CD8-positive, alpha-beta memory T cell (primary cell): ENCODE measurements at places on chromosomes 4 and X. TPM values are rescaled to one million over a fixed set of nuclear protein-coding genes. Genes with fewer than 3 reads are reported as not detected.

Gene ZNF518B
- 7.5 TPM for polyA plus RNA-seq

Gene SPARCL1
- polyA plus RNA-seq = not detected

- DNase-seq = no peak
Observed at GRCh38 chrX:107686792-107687191, 58.5 kb downstream of the PRPS1 start.

DNA sequence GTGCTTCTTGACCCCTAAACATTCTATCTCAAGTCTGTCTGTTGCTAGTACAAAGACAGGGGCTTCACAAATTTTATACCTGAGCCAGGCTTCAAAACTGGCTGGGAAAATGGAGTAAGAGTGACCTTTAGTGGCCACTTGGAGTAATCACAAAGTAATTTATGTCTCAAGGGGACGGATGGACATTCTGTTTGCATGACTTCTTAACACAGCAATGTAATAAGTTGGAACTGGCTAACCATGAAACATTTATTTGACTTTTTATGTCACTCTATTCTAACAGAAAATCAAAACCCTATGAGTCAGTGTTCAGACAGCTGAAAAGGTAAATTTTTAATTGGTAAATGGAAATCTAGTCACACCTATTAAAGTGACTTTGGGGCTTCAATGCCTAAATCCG lies 600.6 kb downstream of the ANKRD50 start:
- DNase-seq = no peak

Gene CLDN34
- polyA plus RNA-seq = not detected

Gene FREM3
- polyA plus RNA-seq = 0.08 TPM
